ENCODE measurements at places on chromosomes 6 and 20.

DNA sequence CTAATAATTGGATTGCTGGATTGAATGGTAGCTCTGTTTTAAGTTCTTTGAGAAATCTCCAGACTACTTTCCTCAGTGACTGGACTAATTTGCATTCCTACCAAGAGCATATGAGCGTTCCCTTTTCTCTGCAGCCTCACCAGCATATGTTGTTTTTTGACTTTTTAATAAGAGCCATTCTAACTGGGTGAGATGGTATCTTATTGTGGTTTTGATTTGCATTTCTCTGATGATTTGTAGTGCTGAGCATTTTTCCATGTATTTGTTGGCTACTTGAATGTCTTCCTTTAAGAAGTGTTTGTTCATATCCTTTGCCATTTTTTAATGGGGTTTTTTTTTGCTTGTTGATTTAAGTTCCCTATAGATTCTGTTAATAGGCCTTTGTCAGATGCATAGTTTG, 94.7 kb upstream of the AHI1 start:
- DNase-seq, result no peak

- DNase-seq, result no peak
These were observed 70.5 kb downstream of the MACROD2 start for GRCh38 chr20:14065774-14066173.

DNA sequence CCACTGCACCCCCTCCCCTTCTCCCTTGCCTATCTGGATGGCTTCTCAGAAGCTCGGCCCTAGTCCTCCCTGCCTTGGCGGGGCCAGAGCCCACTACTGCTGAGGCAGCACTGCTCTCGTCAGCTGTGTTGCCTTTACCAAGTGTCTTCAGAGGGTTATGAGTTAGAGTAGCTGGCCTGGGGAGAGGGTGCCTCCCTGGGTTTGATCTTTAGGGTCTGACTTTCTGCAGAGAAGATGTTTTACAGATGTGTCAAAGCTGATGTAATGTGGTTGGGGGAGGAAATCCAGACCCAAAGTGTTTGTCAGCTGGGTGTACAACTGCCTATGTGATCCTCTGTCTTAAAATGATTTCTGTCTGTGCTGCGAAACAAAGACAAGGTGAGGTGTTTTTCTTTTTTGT, 30.4 kb upstream of the PI16 start:
- DNase-seq, result no peak

DNA sequence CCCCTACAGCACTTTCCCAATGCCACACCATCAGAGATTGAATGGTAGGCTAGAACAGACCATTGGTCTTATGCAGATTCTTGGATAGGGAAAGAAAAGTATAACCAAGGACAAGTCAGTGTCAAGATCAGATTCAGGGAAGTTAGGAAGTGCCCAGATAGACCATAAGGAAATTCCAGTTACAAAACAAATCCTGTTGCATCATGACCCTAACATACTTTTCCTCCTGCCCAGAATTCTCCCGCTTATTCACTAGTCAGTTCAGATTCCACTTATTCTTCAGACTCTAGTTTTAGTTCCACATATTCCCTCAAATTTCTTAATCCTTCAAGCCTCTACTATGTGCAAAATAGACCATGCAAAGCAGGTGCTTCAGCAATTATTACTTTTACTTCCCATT, 20.7 kb downstream of the METTL24 start:
- DNase-seq, result no peak

- DNase-seq, result no peak
These were observed 5.1 kb downstream of the BEND3 start for GRCh38 chr6:107110200-107110599.

All from CD4-positive, alpha-beta T cell treated with Interleukin-4 for 1 hour (primary cell).